ENCODE measurements at places on chromosomes 6 and 20.
A peak's percentile ranks its signal among the peaks of the same experiment; 100 is the strongest.

DNA sequence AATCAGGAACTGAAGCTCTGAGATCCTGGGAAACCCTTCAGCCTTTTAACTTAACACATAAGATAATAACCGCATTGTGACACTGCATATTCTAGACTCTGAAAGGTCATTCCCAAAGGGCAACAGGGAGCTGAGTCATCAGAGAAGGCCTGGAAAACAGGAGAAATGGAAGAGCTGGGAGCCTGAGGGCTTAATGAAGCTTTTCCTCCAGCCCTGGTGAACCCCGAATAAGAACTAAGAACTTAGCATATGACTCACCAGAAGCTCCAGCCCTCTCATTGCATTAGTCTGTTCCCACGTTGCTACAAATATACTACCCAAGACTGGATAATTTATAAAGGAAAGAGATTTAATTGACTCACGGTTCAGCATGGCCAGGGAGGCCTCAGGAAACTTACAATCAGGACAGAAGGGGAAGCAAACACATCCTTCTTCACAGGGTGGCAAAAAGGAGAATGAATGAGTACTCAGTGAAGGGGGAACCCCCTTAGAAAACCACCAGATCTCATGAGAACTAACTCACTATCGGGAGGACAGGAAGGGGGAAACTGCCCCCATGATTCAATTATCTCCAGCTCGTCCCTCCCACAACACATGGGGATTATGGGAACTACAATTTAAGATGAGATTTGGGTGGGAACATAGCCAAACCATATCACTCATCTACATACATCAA, 648.5 kb downstream of the TFAP2A start:
- no peaks in the 10 kb centered on the region for H3K36me3 ChIP-seq
- H3K27me3 ChIP-seq, result no peaks in the 10 kb centered on the region
- DNase-seq, result no peak
- no peak overlapping the region for H3K27ac ChIP-seq

DNA sequence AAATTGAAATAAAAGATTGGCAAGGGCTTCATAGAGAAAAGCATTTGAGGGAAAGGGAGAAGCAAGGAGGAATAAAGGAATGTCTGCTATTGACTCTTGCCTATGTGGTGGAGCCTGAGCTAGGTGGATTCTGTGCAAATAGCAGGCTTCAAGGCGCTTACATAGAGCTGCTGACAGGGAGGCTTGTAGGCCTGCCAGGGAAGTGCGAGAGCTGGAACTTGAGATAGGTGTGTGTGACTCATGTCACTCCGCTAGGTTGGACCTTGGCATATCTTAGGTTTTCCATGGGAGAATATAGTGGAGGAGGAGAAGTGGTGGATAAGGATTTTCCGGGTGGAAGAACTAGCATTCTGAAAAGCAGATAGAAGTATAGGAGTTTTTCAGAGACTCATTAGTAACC, 14.0 kb downstream of the SNRNP48 start:
- no peak for DNase-seq
- no peaks in the 10 kb centered on the region for H3K4me1 ChIP-seq
- no peak overlapping the region for H3K4me3 ChIP-seq
- H3K27ac ChIP-seq, result no peak overlapping the region
- peaks cover 89% of the 10 kb centered on the region for H3K36me3 ChIP-seq
- no peaks in the 10 kb centered on the region for H3K27me3 ChIP-seq

- DNase-seq, result no peak
- H3K27ac ChIP-seq, result no peak overlapping the region
- H3K4me1 ChIP-seq, result no peaks in the 10 kb centered on the region
- H3K27me3 ChIP-seq, result no peaks in the 10 kb centered on the region
- H3K4me3 ChIP-seq, result no peak overlapping the region
Measured at GRCh38 chr6:43806043-43806757, 36.2 kb downstream of the VEGFA start.

DNA sequence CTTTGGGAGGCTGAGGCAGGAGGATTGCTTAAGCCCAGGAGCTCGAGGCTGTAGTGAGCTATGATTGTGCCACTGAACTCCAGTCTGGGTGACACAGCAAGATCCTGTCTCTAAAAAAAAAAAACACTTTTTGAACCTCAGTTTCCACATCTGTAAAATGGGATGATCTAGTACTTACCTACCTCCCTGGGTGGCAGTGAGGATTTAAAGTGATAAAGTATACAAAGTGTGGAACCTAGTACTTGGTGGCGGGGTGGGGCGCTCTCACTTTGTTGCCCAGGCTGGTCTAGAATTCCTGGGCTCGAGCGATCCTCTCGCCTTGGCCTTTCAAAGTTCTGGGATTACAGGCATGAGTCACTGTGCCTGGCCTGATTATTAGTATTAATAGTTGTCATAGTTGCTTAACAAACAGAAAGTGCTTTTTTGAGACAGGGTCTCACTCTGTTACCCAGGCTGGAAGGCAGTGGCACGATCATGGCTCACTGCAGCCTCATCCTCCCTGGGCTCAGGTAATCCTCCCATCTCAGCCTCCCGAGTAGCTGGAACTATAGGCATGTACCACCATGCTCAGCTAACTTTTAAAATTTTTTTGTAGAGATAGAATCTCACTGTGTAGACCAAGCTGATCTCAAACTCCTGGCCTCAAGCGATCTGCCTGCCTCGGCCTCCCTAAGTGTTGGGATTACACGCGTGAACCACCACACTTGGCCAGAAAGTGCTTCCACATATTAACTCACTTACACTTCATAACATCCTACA, 7.0 kb upstream of the PLTP start:
- no peaks in the 10 kb centered on the region for H3K27me3 ChIP-seq
- H3K4me1 ChIP-seq, result peaks cover under 1% of the 10 kb centered on the region
- no peaks in the 10 kb centered on the region for H3K36me3 ChIP-seq
- H3K4me3 ChIP-seq, result no peak overlapping the region
- DNase-seq, result no peak
- H3K27ac ChIP-seq, result peak overlapping the region; percentile 37

DNA sequence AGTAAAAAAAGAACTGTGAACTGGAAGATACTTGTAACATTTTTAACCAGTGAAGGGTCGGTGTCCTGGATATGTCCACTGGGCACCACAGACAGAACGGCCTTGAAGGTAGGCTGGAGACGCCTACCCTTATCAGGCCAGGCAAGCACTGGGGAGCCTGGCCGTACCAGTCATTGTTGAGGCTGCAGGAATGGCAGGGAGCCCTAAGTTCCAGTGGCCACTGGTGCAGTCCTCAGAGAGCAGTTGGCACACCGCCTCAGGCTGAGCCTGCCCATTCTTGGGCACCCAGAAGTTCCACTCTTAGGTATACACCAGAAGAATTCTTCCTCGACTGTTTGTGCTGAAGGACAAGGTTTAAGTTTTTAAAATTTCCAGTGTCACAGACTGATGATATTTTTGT, 20.5 kb downstream of the DNAJC5 start:
- peaks cover 6% of the 10 kb centered on the region for H3K4me1 ChIP-seq
- H3K27ac ChIP-seq, result no peak overlapping the region
- no peak for DNase-seq
- H3K36me3 ChIP-seq, result no peaks in the 10 kb centered on the region
- H3K4me3 ChIP-seq, result no peak overlapping the region

DNA sequence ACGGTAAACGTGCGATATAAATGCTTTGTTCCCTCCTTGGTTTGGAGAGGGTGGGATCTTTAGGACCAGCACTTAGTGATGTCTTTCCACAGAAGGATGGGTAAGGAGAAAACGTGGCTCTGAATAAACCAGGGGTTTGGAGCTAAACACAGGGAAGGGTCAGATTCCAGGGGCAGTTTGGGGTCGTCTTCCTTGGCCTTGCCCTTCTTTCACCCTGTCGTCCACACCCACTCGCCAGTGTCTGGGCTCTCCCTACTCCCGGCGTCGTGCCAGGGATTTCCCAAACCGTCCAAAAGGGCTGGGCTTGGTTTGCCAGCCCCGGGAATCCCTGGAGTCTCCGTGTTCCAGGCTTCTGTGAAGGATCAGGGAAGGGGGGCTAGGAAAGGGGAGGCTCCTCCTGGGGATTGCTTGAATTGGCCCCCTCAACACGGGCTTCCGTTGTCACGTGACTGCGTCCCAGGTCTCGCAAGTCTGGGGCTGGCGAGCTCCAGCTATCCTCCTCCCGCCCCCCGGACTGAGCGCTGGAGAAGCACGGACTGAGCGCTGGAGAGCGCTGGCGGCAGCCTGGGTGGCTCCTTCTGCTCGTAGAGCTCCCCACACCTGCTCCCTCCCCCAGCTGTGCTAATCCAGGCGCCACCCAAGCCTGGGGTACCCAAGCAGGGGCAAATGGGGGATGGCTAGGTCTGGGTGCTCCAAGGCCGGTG, 9.4 kb upstream of the ARMC12 start:
- DNase-seq, result peak; percentile 95
- no peaks in the 10 kb centered on the region for H3K27me3 ChIP-seq
- no peaks in the 10 kb centered on the region for H3K36me3 ChIP-seq
- peaks cover 69% of the 10 kb centered on the region for H3K4me1 ChIP-seq
- H3K4me3 ChIP-seq, result peak overlapping the region; percentile 68

- H3K27me3 ChIP-seq, result no peaks in the 10 kb centered on the region
- H3K36me3 ChIP-seq, result peaks cover under 1% of the 10 kb centered on the region
- H3K4me1 ChIP-seq, result peaks cover 8% of the 10 kb centered on the region
- H3K4me3 ChIP-seq, result no peak overlapping the region
- no peak for DNase-seq
- no peak overlapping the region for H3K27ac ChIP-seq
Measured at GRCh38 chr6:34964564-34964963, 75.5 kb downstream of the ANKS1A start.

- no peak overlapping the region for H3K27ac ChIP-seq
- DNase-seq, result no peak
- no peaks in the 10 kb centered on the region for H3K4me1 ChIP-seq
- H3K36me3 ChIP-seq, result peaks cover 35% of the 10 kb centered on the region
- no peaks in the 10 kb centered on the region for H3K27me3 ChIP-seq
Measured at GRCh38 chr20:41425180-41425884, 58.7 kb upstream of the EMILIN3 start.

DNA sequence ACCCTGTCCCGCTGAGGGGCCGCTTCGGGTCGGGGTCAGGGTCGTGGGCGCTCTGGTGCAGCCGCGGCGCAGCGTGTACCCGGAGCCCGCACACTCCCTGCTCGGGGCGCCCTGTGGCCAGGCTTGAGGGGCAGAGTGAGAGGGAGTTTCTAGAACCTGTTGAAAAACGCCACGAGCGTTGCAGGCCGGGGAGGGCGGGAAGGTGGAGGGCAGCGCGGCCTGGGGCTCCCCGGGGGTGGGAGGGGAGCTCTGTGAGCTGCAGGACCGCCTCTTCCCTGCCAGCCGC, 539 bp upstream of the BHLHE23 start:
- peaks cover 6% of the 10 kb centered on the region for H3K4me1 ChIP-seq
- H3K27me3 ChIP-seq, result peaks cover 45% of the 10 kb centered on the region
- no peak for DNase-seq

- no peaks in the 10 kb centered on the region for H3K36me3 ChIP-seq
- no peak for DNase-seq
- no peaks in the 10 kb centered on the region for H3K27me3 ChIP-seq
- peak overlapping the region; percentile 90 for H3K27ac ChIP-seq
- no peak overlapping the region for H3K4me3 ChIP-seq
- peaks cover 72% of the 10 kb centered on the region for H3K4me1 ChIP-seq
Measured at GRCh38 chr6:39884696-39885095, 49.6 kb downstream of the MOCS1 start.

- no peaks in the 10 kb centered on the region for H3K27me3 ChIP-seq
- no peak overlapping the region for H3K4me3 ChIP-seq
- H3K36me3 ChIP-seq, result peaks cover 48% of the 10 kb centered on the region
- H3K4me1 ChIP-seq, result no peaks in the 10 kb centered on the region
Measured at GRCh38 chr20:49290608-49291191, 12.8 kb upstream of the ZNFX1 start.

GRCh38 chr6:95879856-95880255, 135.9 kb upstream of the FUT9 start:
- no peak for DNase-seq
- H3K27me3 ChIP-seq, result no peaks in the 10 kb centered on the region
- no peaks in the 10 kb centered on the region for H3K4me1 ChIP-seq
- no peak overlapping the region for H3K27ac ChIP-seq

GRCh38 chr6:3749067-3749841, 2.3 kb downstream of the PXDC1 start:
- H3K27me3 ChIP-seq, result no peaks in the 10 kb centered on the region
- H3K4me3 ChIP-seq, result peak overlapping the region; percentile 81
- no peak for DNase-seq
- peaks cover 7% of the 10 kb centered on the region for H3K36me3 ChIP-seq
- peak overlapping the region; percentile 100 for H3K27ac ChIP-seq
- H3K4me1 ChIP-seq, result peaks cover 13% of the 10 kb centered on the region

DNA sequence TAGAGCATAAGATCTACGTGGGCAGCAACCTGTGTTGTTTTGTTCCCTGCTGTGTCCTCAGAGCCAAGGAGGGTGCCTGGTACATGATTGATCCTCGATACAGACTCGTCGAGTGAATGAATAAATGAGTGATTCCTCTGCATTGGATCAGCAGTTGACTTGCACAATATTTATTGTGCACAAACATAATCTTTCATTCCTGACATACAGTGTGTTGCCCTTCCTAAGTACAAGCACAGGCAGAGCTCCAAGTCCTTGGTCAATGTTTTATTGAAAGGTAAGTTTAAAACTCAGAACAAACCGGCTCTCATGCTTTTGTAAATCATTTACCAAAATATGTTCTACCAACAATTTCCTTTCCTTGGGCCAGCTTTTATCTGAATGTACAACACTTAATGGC, 57.4 kb downstream of the STMND1 start:
- no peaks in the 10 kb centered on the region for H3K27me3 ChIP-seq
- no peak for DNase-seq
- no peaks in the 10 kb centered on the region for H3K36me3 ChIP-seq
- no peak overlapping the region for H3K4me3 ChIP-seq

- H3K4me1 ChIP-seq, result no peaks in the 10 kb centered on the region
- no peaks in the 10 kb centered on the region for H3K27me3 ChIP-seq
- H3K36me3 ChIP-seq, result no peaks in the 10 kb centered on the region
- DNase-seq, result no peak
- H3K27ac ChIP-seq, result no peak overlapping the region
- H3K4me3 ChIP-seq, result no peak overlapping the region
Measured at GRCh38 chr6:88785478-88785877, 177.9 kb downstream of the RNGTT start.

- H3K36me3 ChIP-seq, result no peaks in the 10 kb centered on the region
- H3K4me1 ChIP-seq, result no peaks in the 10 kb centered on the region
- H3K27me3 ChIP-seq, result no peaks in the 10 kb centered on the region
- DNase-seq, result no peak
- peak within 1 kb of the TSS; percentile 75 for H3K27ac ChIP-seq
Measured at GRCh38 chr6:39314273-39314795, at the start of gene KCNK17. Gene KCNK17 (minus strand): TSS chr6:39314419. CDS start chr6:39314320, 99 bp downstream.

DNA sequence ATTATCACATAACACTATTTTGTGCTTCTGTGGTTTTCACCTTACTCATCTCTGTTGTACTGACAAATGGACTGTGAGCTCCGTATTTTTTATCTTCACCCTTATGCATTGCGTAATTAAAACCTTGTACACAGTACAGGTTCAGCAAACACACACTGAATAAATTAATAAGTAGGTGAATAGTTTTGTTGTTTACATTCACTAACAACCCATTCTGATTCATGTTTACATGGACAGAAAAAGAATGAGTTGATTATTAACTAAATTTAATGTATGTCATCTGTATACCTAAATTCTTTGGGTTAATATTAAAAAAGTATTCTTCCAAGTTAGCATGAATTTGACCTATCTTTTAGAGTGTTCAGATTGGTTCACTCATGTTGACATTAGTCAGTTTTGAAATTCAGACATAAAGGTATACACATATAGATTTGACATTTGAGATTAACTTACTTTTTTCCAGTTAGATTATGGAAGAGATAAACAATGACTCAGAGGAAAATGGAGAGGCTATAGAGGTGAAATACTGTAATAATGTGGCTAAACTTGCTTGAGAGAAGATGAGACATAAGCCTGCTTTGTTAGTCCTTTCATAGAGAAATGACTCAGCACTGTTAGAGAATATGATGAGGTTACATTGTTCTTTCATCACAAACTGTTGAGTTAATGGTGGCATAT, 541.7 kb upstream of the FLRT3 start:
- no peaks in the 10 kb centered on the region for H3K27me3 ChIP-seq
- no peaks in the 10 kb centered on the region for H3K4me1 ChIP-seq
- no peak for DNase-seq
- no peaks in the 10 kb centered on the region for H3K36me3 ChIP-seq
